Omental fat pad (tissue), 4 donors: ENCODE measurements at places on chromosomes 1 and 21. TPM values are rescaled to one million over a fixed set of nuclear protein-coding genes. Genes with fewer than 3 reads are reported as not detected.

CENPS gene
- 3.5 TPM for total RNA-seq

CFAP45 gene
- 5.3 TPM for total RNA-seq

ALG6 gene
- 4.2 TPM for total RNA-seq

ETV3L gene
- total RNA-seq, result not detected

DPM3 gene
- total RNA-seq, result 65.9 TPM

FHAD1 gene
- total RNA-seq, result 0.96 TPM

FAM131C gene
- total RNA-seq, result not detected

RCSD1 gene
- total RNA-seq, result 20.7 TPM

CFHR3 gene
- total RNA-seq, result not detected

ITGB2 gene
- total RNA-seq, result 224 TPM

AJAP1 gene
- total RNA-seq, result 0.63 TPM
